8988T (cell line): ENCODE measurements at places on chromosomes 16 and 17.

DNA sequence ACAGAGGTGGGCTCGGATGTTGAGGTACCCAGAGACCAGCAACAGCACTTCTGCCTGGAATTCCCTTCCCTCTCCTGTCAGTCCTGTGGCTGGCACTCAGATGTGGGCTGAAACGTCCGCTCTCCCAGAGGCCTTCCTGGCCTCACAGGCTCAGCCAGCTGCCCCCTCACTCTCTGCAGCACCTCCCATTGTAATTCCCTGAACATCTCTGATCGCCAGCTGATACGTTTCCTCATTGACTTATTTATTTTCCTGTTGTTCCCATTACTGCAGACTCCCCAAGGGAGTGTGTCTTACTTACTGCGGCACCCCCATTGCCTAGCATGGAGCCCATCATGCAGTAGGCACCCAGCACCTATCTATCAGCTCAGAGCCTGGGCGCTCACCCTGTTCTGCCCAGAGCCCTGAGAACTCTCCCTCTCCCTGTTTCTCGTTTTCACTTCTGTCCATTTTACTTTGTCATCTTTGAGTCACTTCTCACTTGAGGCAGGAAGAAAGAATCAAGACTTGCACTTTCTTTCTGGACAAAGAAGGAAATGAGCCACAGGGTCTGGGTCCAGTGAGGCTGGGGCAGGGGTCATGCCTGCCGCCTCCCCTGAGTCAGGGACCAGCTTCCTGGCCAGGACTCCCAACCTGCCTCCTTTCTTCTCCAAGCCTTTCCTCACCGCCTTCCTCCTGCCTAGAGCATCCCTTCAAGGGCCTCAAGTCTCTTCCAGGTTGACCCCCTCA is 10.2 kb downstream of the CDH5 start:
- no peak for DNase-seq

- no peak for DNase-seq
Measured at GRCh38 chr17:16448490-16448889, 33.1 kb downstream of the TRPV2 start.

DNA sequence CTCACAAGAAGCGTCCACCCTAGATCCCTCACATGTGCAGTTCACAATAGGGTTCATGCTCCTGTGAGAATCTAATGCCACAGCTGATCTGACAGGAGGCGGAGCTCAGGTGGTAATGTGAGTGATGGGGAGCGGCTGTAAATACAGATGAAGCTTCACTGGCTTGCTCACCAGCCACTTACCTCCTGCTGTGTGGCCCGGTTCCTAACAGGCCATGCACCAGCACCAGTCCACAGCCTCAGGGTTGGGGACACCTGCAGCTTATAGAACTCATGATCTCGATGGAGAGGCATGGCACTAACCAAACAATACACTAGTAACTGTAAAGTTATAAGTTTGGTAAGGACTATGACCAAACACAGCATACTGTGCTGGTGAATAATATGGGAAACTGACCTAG is 368.0 kb upstream of the CDH5 start:
- DNase-seq, result no peak

DNA sequence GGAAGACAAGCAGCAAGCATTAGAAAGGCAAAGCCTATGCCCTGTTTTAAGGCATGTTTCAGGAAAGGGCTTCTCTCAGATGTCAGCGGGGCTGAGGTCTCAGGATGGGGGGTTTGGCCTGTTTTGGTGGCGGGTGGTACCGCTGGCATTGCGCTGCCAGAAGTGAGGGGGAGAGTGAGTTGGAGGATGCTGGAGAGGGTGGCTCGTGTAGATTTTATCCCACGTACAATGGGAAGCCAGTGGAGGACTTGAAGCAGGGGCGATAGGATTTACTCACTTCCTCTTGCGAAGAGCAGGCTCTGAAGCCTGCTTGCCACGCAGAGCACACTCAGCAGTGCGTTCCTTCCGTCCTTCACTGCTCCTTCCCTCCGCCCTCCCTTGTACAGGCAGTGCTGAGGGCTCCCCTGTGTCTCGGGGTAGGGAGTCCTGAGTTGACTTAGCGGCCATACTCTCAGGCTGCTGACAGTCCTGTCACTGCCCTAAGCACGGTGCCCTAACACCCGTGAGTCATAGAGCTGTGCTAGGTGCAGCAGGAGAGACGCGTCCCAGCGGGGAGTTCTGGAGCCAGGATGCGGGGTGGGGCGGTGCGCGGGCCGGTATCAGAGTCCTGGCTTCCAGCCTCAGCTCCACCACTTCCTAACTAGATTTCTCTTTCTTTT is 113.1 kb downstream of the SNX29 start:
- peak; percentile 61 for DNase-seq

- no peak for DNase-seq
Measured at GRCh38 chr16:67421030-67421429, 4.8 kb upstream of the ZDHHC1 start.

DNA sequence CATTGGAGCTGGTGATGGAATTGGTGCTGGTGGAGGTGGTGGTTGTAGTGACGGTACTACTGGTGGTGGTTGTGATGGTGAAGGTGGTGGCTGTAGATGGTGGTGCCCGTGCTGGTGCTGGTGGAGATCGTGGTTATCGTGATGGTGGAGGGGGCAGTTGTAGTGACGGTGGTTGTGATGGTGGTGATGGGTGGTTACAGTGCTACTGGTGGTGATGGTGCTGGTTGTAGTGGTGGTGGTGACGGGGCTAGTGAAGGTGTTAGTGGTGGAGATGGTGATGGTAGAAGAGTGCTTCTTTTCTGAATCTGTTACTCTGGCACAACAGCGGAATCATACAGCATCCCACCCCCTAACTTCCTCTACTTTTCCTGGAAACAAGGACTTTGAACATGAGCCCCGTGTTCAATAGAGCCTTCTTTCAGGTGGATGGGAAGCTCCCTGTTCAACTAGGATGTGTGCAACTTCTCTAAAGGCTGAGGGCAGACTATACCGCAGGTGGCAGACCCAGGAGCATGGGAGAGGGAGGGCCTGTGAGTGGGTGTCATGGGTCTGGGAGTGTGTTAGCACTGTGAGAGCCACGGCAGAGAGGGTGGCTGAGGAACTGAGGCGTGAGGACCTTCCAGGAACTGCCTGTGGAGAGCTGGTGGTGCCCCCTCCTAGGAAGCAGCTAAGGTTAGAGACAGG is 8.2 kb downstream of the TBX21 start:
- no peak for DNase-seq

GRCh38 chr17:15366026-15366425 is 24.6 kb upstream of the TEKT3 start:
- DNase-seq, result no peak

DNA sequence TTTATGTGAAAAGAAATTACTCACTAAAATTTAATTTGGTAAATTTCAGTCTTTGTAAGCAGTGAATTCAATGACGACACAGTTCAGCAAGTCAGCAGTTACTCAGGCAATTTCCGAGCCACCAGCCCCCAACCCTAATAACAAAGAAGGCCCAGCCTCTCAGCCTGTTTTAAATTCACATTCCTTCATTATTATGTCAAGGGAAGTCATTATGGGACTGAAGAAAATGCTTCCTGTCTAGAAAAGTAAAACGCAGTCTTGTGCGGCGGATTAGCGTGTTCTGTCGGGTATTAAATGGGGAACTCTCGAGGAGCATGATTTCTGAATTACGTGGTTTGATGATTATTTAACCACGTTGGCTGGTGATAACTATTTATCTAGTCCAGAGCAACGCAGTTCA is 177.6 kb downstream of the AIPL1 start:
- no peak for DNase-seq
